ENCODE measurements at places on chromosomes 2 and 18. TPM values are rescaled to one million over a fixed set of nuclear protein-coding genes. Genes with fewer than 3 reads are reported as not detected.

DNA sequence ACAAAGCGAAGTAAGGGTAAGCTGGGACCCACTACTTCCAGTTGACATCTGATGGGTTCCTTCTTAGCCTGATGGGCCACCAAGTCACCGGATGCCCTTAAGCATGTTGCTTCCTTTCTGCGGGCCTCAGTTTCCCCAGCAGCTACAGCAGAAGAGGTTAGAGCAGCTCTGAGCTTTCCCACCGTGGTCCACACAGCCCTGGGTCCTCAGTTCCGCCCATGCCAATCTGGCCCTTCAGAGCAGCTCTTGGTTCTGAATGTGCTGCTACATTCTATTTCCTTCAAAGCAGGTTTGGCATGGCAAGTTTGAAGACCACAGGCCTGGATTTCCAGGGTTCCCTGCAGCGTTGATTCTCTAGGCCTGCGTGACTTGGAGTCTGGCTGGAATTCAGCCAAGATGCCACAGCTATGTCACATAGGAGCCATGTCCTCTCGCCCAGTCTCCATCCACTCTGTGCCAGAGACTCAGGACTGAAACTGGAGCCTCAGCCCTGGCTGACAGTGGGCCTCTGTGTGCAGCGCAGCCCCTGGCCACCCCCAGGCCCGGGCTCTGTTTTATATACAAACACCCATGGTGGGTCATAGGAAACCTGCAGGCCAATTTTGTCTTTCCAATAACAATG lies 79.6 kb downstream of the TFCP2L1 start:
- no peak for DNase-seq

Gene UGT1A6
- not detected for total RNA-seq

Gene PDCD1
- total RNA-seq, result 1.5 TPM

DNA sequence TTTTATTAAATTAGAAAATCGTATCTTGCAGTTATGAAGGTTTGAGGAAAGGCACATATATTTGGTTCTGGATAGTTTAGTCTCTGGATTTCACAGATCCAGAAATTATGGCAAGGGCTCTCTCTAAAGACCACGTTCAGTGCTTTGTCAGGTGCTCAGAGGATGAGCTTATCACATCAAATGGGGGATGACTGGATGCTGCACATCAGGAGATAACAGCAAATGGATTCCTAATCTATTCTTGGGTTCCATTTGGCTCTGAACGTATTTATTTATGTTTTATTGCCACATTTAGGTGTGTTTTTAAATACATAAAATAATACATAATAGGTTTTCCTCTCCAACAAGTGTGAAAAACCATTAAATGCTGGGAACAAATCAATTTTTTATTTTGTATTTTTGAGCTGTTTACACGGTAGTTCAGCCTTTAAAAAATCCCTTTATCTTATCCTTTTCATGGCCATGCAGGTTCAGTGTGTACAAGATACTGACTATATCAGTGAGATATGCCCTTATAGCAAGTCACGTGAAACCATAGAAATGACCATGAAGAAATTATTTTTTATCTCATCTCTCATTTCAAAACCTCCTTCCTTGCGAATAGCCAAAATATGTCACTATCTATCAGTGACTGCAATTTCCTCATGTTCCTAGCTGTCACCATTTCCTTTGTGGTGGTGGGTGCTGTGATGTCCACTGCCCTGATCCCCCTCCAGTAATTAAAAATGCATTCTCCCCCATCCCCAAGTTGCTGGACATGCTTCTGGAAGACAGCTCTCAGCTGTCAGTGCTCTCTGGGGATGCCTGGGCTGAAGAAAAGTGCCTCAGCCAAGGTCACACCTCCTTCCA lies 25.9 kb upstream of the CXCR4 start:
- DNase-seq, result no peak

Gene FN1
- 775 TPM for total RNA-seq

Gene FLACC1
- total RNA-seq, result 4.9 TPM

Gene FOXD4L1
- not detected for total RNA-seq

- DNase-seq, result peak; percentile 82
Observed at GRCh38 chr2:238097988-238098871, 1.9 kb upstream of the ESPNL start.

- DNase-seq, result no peak
Observed at GRCh38 chr2:64493788-64494187, 30.3 kb upstream of the AFTPH start.

Measured in left cardiac atrium (tissue), 4 donors.